ENCODE measurements at places on chromosomes 1 and 21.

GRCh38 chr1:143680304-143680703, 291.5 kb downstream of the FAM72C start:
- DNase-seq, result no peak

DNA sequence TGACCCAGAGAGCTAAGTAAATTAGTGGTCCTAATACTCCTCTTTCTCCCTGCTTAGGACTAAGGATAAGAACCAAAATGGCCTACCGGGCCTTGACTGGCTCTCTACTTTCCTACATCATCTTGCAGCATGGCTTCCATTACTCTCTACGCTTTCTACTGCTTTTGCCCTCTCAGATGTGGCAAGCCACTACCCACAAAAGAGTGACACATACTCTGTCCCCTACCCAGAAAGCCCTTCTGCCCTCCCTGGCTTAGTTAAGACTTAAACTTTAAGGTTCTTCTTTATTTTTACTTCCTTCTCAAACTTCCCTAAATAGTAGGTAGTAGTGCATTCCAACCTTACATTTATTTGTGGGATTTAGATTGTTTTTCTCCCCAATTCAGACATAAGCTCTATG, 228.1 kb downstream of the TPR start:
- no peak for DNase-seq

DNA sequence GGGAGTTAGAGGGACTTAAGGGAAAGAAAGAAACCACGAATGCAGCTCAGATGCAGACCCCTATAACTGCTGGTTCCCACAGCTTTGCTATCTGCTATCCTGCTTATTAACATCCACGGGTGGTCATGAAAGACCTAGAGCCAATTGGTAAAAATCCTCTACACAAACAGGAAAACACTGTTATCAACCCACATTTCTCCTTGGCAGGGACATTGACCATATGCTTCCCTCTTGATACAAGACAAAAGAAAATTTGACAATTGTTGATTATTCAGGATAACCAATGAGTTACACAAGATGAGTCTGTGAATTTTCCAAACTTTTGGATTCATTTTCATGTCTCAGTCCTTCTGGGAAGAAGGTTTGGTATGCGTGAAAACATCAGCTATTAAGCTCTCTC, 90.4 kb downstream of the TIAM1 start:
- DNase-seq, result no peak

- peak; percentile 42 for DNase-seq
Observed at GRCh38 chr1:19209439-19209989, 552 bp downstream of the UBR4 start.

DNA sequence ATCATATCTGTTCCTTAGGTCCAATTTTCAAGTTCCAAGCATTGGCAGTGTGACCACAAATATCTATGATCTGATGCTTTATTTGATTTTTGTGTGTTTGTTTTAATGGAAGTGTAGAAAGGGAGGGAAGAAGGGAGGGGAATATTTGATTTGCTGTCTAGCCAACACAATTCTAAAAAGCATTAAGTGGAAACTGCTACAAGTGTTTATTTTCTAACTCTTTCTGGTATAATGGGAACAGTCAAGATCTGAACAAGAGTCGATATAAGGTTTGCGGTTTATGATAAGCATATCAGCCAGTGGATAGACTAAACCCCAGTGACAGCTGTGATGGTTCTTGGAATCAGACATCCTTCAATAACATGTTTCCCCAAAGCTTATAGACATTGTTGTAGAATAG, 267.8 kb upstream of the SNX7 start:
- no peak for DNase-seq

- DNase-seq, result no peak
Observed at GRCh38 chr1:157523774-157524493, 28.4 kb downstream of the FCRL5 start.

DNA sequence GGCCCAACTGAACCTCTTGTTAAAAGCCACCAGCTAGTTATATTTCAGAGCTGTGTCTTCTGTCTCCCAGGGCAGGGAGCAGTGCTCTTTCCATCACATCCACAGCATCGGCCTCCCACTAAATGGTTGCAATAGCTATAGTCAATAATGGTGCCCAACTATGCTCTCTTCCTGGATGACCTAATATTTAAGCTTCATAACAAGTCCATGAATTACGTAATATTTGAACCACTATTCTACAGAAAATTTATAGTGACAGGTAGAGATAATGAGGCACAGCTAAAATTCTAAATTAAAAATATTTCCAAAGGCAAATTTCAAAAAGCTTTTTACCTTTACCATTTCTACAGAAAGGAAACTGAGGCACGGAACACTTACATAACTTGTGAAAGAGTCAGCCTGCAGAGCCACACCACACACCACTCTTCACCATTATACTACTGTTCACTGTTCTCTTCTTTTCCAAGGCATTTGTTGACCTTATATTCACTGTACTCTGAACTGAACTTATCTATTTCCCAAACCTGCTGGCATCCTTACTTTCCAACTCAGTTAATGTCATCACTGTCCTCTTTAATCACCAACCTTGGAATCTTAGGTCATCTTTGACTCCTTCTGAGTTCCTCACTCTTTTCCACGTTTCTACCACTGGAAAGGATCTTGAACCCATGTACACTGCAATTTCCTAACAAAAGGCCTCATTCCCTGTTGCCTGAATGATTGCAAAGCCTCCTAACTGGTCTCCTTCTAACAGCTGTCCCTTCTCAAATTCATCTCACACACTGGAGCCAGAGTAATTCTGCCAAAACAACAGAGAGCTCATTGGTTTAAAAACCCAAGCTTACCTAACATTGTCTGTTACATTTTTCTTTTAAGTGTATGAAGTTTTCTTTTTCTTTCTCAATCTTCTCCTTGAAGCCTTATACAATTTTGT, 85.5 kb downstream of the DDAH1 start:
- DNase-seq, result no peak

DNA sequence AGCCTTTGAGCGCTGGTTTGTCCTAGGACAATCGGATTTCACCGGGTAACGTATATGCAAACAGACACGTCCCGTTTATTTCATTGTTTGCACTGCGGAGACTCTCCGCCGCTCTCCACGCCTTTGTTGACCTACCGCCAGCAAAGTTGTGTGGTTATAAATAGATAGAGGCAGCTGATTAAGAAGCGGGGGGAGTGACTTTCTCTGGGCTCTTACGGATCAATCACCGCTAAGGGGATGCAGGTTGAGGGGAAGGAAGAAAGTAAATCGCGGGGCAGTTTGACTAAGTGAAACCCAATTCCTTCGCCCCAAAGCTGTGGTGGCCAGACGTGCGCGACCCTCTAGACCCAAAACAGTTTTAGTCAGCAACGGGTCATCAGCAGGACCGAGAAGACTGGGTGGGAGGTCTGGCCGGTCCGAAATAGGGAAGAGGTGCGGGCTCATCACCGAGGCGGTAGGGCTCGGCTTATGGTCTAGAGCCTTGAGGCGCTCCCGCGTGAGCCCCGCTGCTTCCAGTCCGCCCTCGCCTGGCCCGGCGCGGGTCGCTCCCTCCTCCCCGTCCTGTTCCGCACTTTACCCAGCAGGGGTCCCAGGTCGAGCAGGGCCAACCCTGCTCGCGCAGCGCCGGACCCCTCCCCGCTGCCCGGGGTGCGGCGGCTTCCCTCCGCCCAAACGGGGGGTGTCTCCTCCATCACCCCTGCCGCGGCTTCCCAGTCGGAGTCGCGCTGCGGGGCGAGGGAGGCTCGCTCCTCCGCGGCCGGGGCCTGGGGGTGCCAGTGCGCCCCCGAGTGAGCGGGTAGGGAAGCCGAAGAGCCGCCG, 120.8 kb upstream of the RRP15 start:
- DNase-seq, result no peak

- DNase-seq, result no peak
Observed at GRCh38 chr21:37101384-37101783, 28.3 kb downstream of the TTC3 start.

DNA sequence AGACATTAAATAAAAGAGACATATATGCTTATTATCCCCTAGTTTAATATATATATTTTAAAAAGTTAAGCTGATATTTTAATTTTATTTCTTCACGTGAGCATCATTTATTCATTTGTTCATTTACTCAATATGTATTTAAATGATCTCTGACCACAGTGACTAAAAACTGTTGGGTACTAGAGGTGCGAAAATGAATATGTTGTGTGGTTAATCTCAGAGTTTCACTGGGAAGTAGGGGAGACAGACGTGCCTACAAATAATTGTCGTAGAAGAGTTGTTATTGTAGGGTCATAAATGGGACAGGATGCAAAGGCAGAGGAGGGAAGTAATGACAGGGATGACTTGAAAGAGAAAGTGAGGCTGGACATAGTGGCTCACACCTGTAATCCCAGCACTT, 213.0 kb upstream of the CACYBP start:
- no peak for DNase-seq

GRCh38 chr1:24868016-24868875, 61.8 kb downstream of the RUNX3 start:
- no peak for DNase-seq

DNA sequence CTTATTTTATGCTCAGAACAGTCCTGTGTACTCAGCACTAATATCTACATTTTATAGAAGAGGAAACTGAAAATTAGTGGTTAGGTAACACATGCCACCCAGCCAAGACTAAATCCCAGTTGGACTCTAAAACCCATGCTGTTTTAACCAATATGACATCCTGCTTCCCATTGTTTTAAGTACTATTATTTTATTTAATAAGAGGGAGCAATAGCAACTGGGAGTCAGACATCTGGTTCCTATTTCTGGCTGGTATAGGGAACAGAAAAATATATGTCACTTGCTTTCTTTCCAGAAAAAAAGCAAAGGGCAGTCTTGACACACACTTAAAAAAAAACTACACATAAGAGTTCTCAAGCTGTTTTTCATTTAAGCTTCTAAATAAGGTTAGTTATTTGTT, 11.9 kb downstream of the KLHL12 start:
- DNase-seq, result no peak

DNA sequence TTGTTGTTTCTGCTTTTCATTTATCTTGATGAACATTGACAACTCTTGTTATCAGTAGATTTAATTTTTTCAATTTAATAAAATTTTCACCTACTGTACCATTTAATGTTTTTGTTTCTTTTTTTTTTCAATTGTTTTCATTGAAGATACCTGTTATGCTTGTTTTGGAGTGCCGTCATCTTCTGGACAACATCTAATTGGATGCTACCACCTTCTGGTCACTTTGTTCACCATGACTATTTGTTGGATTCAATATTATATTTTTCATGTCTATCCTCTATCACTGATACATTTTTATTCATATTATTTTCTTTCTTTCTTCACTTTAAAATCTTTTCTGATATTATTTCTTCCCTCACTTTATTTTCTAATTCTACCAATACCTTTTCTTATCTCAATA, 14.0 kb downstream of the KRTAP21-2 start:
- DNase-seq, result no peak

GRCh38 chr1:150836129-150836773, 28.2 kb upstream of the CTSK start:
- DNase-seq, result no peak

DNA sequence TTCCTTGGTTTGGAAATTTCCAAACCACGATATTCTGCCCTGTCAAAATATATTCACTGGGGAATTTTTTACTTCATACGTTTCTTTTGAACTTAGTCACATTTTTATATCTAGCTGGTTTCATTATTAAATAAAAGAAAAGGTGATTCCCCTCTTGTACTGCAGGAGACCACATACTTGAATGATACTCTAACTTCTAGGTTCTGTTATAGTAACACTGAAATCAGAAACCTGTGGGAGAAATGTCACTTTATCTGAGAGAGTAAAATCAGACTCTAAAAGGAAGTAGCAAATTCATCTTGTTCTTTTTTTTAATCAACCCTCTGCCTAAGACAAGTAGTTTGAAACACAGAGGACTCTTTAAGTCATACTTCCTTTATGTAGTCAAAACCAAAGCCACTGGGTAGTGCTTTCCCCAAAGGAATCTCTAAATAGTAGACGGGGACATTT, 34.4 kb downstream of the MRPL39 start:
- DNase-seq, result peak; percentile 30

DNA sequence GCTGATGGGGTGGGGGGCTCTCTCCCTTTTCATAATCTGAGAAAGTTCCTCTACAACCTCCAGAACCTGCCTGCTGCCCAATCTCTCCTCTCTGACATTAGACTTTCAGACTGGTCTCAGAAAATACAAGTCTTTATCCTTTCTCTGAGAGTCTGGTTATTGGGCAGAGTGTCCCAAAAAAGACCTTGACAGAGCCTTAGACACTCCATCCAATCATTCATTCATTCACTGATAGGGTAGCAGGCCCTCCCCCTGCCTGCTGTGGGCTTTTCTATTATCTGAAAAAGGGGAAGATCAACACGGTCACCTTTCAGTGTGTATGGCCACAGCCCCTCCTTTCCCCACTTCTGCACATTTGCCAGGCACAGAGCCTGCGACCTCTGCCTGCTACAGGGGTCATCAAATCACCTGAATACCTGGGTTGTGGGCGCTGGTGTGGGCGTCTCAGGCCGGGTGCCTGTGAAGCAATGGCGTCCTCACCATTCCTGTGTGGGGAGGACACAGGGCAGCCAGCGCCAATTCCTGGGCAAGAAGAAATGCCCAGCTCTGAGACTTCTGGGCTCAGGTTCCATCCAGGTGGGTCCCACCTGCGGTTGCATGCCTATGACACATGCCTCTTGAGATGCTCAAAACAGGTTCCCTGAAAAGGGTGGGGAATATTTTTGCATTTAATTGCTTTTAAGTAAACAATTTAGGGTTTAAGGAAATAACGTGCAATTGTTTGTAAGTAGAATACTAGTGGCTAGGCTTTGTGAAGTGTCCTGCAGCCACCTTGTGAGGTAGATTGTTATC, 52.8 kb downstream of the ELK4 start:
- DNase-seq, result no peak

DNA sequence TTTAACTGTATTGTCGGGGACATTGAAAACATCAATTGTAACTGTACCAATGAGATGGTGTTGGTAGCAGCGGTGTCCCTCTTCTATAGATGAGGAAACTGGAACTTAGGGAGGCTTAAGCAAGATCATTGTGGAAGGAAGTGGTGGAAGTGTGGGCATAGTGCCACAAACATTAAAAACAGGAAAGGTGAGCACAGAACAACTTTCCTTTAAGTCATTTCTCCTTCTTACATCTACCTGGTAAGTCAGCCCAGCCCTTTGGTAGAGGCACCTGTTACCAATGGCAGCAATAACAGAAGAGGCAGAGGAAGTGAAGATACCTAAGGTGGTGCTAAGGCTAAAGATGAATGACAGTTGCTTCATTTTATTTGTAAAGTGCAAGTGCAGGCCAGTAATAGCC, 12.0 kb upstream of the CTSS start:
- DNase-seq, result no peak

DNA sequence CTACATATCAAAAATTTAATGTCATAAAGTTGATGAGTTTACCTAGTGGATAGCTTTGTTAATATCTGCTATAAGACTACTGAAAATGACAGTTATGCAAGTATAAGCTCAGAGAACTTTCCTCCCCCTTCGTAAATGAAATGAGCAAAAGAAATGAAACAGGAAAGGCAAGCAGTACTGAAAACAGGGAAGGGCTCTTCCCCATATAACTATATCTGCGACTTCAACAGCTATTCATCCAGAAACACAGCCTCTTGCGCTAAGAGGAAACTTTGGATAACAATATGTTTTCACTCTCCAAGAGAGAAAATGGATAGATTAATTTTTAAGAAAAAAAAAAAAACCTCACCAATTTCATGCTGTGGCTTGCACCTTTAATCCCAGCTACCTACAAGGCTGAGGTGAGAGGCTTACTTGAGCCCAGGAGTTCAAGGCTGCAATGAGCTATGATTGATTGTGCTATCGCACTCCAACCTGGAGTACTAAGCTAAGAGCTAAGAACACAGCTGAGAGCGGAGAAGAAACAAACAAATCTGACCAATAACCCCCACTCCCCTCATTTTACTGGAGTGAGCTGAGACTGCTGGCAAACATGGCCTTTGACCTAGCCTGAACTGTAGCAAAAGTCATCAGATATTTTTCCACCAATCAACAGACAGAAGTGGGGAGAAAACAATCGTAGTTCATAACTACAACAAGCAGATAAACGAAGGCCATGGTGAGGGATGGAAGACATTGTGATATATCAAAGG, 29.0 kb downstream of the METTL18 start:
- no peak for DNase-seq

Measured in stimulated activated naive CD4-positive, alpha-beta T cell (primary cell).